SK-MEL-5 (cell line): ENCODE measurements at places on chromosomes 3 and 15.

- DNase-seq = peak; percentile 41
Observed at GRCh38 chr3:38528457-38528856, 32.3 kb downstream of the EXOG start.

DNA sequence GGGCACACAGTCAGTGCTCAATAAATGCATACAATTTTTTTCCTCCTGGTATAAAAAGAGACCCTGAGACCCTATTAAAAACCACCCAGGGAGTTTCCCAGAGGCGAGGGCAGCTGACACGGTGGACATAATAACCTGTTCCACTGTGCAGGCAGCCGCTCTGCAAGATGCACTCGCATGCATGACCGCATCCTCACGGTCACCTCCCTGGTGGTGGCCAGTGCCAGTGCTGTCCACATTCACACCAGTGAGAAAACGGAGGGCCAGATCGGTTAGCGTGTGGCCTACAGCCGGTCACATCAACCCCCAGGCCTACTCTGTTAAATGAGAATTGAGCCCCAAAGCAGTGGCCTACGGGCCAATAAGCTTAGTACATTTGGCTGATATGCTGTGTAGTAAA is 24.8 kb downstream of the SH3BP5 start:
- no peak for DNase-seq

DNA sequence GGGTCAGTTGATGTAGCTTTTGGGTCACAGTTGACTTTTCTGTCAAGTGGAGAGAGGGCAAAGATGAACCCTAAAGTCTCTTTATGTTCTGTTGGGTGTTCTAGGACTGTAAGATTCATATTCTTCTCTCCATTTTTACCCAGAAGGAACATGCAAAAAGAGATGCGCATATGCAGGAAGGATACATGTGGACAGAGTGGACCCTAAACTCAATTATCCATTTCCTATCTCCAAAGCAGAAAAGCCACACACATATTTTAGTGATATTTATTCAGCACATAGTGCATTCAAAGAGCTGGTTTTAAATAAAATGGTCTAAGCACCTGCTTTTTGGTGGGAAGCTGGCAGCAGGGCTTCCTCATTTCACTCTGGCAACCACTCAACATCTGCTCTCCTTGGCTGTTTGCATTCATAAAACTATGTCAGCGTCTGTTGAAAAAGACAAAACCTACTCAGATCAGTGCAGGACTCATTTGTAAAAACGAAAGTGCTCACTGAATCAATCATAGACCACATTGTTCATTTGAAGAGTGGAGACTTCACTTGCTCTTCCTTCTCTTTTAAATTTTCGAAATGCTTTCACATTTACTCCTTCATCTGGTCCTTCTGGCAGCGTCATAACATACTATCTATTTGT is 96.6 kb downstream of the SEMA6D start:
- DNase-seq = no peak

DNA sequence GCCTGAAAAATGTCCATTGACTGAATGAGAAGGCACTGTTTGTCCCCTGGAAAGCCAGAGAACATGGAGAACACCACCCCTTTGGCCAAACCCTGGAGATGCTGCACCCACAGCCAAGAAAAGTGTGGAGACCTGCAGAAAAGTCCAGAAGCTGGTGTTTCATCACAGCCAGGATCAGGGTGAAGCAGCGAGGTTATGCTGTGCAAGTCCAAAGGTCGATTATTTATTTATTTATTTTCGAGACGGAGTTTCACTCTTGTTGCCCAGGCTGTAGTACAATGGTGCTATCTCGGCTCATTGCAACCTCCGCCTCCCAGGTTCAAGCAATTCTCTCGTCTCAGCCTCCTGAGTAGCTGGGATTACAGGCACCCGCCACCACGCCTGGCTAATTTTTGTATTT is 5.5 kb upstream of the CTSH start:
- no peak for DNase-seq

DNA sequence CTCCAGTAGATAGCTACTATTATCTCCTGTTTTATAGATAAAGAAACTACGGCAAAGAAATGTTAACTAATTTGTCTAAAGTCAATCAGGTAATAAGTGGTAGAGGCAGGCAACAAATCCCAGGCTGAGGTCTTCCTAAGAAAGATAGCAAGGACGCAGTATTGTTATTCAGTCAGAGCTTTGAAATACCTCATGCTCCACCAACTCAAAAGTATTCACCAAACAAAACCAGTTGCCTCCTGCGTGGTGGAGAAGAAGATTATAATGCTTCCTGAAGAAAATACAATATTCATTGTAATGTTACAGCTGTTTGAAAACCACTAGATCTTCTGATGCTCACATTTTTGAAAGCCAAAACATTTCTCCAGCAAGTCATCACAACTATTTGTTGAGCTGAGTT is 138.2 kb upstream of the CNTN4 start:
- no peak for DNase-seq

GRCh38 chr3:51379746-51380455 is 5.2 kb upstream of the MANF start:
- DNase-seq = no peak

DNA sequence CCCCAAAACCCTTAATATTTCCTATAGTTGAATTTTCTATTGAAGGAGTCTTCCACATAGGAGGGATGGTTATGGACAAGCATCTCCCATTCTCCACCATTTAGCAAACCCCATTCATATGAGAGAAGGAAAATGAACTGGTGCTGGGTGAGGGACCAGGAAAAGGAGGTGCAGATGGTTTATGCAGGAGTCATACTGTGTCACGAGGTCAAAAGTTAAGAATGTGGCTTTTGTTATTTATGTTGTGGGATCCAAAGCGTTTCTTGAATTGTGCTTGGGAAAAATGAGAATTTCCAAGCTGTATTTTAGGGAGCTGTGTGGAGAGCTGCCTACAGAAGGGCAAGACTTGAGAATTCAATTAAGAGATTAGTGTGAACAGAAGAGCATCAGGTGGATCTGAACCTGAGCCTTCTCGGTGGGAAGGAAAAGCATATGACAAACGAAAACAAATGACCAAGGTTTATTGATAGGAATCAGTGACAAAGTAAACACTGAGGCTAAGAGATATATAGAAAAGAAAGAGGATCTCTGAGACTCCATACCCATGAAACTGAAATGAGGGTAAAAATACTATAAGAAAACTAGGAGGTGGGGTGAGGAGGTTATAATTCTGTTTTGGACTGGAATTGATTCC is 473.3 kb upstream of the NR2F2 start:
- DNase-seq = no peak

DNA sequence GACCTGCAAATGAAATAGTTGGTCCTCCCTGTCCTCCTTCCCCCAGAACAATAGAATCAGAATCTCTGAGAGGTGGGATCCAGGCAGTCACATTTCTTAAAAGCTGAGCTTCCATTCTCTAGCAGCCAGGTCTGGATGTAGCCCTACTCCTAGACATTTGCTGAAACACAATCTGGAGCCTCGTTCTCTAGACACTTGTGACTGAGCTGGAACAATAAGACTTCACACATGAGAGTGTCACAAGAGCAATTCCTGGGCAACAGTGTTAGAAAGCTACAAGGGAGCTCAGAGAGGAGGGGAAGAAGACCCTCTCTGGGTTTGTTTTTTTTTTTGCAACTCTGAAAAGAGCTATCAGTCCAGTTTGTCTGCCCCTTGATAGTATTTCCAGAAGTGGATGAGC is 14.5 kb downstream of the CORO2B start:
- DNase-seq = peak; percentile 13

- no peak for DNase-seq
Observed at GRCh38 chr3:113439606-113440005, 1.7 kb downstream of the CFAP44 start.

DNA sequence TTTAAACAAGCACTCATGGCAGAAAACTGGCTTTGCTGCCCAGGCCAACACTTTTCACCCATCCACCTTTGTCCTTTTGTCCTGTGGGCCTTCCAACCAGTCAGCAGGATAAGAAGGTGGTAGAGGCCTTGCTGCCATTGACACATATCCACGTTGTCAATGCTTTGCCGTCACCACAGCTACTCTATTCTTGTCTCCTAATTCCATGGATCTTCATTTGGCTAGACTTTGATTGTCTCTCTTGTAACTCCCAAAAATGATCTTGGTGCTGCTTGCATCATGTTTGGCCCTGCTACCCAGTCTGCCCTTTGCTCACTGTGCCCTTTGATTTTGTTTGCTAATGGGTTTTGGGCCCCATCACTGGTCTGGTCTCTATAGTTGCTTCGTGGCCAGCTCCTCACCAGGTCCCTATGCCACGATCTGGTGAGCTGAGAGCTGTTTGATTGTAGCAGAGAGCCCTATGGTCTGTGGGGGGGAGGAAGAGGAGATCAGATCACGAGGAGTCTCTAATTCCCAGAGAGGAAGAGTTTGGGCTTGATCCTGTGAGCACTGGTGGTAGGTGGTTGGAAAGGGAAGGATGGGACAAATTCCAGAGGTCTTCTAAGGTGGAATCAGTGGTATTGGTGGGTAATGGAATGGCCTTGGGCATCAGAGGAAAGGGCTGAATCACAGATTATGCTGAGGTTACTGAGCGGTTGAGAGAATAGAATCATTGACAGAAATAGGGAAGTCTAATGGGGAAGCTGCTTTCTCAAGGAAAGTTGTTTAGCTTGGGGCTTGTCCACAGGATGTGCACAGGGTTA is 40.3 kb downstream of the ABHD2 start:
- DNase-seq = no peak

DNA sequence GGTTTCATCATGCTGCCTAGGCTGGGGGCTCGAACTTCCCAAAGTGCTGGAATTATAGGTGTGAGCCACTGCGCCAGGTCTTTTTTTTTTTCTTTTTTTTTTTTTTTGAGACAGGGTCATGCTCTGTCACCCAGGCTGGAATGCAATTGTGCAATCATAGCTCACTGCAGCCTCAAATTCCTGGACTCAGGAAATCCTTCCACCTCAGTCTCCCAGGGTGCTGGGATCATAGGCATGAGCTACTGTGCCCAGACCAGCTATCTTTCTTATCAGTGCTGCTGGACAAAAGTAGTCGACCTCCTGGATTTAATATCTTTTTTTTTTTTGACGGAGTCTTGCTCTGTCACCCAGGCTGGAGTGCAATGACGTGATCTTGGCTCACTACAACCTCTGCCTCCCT is 60.8 kb downstream of the TFDP2 start:
- no peak for DNase-seq

- DNase-seq = peak; percentile 52
Observed at GRCh38 chr3:159273608-159274007, 471.8 kb downstream of the MFSD1 start.

DNA sequence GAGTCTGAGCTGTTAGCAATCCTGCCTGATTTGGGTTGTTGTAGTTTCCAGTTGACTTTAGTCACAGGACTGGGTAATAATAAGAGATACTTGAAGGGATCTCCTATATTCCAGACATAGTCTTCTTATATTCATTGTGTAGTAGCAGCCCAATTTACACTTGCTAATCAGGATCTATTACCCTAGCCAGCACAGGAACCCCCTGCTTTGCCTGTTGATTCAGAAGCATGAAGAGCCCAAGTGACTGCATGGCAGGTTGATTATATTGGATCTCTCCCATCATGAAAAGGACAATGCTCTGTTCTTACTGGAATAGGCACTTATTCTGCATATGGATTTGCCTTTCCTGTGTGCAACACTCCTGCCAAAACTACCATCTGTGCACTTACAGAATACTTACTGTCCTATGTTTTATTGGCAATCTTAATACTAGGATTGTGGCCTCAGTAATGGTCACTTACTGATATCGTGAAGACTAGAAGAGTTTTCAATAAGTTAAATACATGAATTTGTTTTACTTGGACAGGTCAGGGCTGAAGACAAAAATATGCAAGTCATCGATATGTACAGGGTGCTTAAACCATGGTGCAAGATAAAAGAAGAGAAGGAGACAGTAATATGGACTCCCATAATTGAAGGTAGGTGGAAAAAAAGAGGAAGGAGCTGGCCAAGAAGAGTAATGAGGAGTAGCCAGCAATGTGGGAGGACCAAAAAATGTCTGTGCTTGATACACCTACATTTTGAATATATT is 304.1 kb downstream of the MCTP2 start:
- no peak for DNase-seq

DNA sequence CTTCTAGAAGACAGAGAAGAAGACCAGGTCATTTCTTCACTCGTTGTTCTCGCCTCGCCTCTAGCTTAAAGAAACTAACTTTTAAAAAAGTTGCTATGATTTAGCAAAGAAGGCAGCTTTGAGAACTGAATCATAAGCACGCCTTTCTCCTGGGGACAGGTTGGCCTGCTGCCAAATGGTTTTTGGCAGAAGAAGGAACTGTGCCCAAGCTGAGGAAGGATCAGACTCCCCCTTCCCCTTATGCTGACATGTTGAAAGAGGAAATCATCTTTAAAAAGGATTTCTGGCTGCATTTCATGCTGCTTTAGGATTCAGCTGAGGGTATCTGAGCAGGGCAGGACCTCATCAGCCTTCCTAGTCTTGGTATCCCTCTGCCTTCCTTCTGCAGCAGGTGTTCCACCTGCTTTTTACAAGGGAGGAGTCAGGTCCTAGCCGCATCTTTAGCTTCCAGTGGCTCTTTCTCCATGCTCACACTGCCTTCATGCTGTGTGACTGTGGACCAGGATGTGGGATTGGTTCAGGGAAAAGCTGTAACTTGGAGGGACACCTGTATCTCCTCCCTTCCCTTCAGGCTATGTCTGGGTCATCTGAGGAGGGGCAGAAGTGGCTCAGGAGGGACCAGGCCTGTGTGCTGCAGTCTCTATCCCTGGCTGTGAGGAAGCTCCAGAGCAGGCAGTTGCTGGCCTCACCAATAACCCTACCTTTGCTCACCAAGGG is 34.1 kb upstream of the HACD2 start:
- DNase-seq = no peak

- DNase-seq = no peak
Observed at GRCh38 chr15:53573091-53573490, 186.4 kb downstream of the WDR72 start.

- DNase-seq = no peak
Observed at GRCh38 chr3:193796089-193796488, 203.1 kb downstream of the OPA1 start.

GRCh38 chr15:85603703-85604102 is 191.0 kb downstream of the KLHL25 start:
- DNase-seq = no peak

- DNase-seq = no peak
Observed at GRCh38 chr3:121980450-121980796, 41.6 kb downstream of the ILDR1 start.

- no peak for DNase-seq
Observed at GRCh38 chr3:178551916-178552321, 15.7 kb downstream of the KCNMB2 start.

DNA sequence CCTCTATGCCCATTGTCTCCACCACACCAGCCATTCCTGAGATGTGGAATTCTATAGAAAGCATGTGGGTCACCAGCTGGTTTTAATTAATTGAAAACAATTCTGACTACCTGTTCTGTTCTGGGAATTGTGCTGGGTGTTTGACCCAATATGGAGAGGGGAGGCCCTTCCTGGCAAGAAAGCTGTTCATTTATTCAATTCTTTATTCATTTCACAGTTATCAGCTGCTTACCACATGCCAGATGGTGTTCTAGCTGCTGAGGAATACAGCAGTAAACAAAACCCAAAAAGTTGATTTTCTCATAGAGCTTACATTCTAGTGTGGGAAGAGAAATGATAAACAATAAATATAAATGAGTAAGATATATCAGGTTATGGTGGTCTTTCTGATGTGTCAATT is 296.1 kb upstream of the RASGRP1 start:
- no peak for DNase-seq

DNA sequence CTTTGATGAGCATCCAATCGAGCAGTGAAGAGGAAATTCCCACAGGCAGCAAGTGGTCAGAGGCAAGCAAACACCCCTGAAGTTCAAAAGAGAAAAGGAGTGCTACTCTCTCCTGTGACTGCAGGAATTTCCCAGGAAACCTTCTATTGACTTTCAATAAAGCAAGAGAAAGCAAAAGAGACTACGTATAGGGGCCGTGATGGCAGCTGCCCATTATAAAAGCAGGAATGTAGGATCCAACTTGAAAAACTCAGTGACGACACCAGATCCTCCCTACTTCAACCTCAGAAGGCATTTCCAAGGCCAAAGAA is 53.1 kb upstream of the IP6K2 start:
- DNase-seq = no peak
